H9 (cell line): ENCODE measurements at places on chromosomes 11 and 22.

GRCh38 chr11:120655589-120655988, 144.0 kb downstream of the GRIK4 start:
- DNase-seq = no peak

DNA sequence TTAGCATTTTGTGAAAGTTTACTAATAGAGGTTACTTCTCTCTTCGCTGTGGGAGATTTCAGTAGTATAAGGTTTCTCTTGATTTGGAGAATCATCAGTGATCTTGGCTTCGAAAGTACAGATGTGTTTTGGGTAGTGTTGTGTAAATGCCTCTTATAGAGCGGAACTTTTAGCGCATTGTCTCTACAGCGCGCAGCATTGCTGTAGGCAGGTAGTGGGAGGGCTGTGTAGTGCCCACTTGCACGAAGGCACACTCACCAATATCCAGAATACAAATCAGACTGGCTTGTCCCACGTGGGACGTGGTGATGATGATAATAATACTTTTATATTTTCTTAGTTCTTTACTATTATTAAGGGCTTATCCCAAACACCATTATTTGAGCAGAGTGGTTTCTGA, 51.4 kb downstream of the FAM83F start:
- no peak for DNase-seq

DNA sequence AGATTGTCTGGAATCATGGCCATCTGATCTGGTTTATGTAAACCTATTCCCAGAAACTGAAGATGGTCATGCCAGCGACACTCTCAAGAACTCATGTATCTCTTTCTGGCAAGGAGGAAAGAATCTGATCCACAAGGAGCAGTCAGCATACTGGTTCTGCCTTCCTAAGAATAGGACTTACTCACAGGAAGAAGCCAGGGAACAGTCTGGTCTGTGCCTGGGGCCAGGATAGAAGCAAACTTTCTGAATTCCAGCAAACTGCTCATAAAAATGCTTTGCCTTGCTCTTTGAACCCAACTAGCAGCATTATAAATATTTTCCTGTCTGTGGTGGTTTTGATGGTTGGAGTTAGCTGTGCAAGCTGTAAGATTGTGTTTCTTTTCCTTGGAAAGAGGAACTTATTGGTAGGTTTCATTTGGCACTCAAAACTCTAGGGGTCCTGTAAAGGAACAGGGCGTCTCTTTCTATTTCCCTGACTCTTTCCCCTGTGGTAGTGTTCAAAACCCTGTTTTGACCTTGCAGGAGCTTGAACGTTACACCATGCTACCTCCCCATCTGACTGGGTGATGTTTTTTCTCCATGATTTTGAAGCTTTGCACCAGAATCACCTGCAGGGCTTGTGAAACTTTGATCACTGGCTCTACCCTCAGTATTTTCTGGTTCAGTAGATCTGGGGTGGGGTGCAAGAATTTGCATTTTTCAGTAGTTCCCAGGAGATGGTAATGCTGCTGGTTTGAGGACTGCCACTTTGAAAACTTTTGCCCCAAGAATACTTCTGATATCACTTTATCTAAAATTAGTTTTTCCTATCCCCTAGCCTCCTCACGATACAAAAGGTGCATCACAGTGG, 627.8 kb upstream of the ANO5 start:
- DNase-seq = no peak

DNA sequence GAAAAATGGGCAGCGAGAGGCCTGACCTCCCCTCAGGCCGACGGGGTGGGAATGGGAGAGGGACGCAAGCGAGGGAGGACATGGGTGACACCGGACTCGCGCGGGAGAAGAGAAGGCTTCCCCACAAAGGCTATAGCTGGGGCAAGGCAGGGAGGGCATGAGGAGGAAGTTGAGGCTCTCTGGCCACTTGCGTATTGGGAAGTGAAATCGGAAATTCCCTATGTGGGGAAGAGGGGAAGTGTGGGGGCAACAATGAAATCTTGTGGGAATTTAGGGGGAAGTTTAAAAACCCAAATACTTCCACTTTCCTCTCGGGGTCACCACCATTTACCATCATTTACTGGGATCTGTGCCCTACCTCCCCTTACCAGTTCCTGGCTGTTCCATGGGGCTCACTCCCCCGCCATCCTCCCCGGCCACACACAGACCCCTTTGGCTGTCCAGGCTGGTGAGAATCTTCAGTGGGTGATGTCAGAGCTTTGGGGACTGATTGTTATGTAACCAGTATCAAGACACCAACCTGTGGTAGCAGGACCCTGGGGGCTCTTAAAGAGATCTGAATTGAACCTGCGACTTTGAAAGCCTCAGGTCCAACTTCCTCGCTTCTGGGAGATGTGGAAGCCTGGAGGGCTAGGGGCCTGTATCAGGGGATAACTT, 951 bp upstream of the EHD1 start:
- DNase-seq = no peak

GRCh38 chr11:61503135-61503770, 5.3 kb upstream of the LRRC10B start:
- DNase-seq = no peak
